ENCODE measurements at places on chromosomes 7 and 10.
A peak's percentile ranks its signal among the peaks of the same experiment; 100 is the strongest.

DNA sequence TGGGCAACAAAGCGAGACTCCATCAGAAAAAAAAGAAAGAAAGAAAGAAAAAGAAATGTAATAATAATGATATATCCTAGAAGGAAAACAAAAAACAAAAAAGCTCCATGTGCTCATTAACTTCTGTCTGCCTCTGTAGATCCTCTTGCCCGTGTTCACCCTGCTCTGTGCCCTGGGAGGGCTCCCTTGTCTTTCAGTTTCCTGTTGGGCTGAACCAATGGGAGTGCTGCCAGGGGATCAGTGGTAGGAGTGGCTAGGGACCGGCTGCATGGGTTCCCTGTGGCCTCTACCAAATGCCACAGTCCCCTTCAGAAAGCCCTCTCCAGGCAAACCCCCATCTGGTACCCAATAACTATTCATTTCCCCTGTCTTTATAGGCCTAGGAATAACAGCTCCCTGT lies 51.8 kb upstream of the PARD3 start:
- DNase-seq: no peak

DNA sequence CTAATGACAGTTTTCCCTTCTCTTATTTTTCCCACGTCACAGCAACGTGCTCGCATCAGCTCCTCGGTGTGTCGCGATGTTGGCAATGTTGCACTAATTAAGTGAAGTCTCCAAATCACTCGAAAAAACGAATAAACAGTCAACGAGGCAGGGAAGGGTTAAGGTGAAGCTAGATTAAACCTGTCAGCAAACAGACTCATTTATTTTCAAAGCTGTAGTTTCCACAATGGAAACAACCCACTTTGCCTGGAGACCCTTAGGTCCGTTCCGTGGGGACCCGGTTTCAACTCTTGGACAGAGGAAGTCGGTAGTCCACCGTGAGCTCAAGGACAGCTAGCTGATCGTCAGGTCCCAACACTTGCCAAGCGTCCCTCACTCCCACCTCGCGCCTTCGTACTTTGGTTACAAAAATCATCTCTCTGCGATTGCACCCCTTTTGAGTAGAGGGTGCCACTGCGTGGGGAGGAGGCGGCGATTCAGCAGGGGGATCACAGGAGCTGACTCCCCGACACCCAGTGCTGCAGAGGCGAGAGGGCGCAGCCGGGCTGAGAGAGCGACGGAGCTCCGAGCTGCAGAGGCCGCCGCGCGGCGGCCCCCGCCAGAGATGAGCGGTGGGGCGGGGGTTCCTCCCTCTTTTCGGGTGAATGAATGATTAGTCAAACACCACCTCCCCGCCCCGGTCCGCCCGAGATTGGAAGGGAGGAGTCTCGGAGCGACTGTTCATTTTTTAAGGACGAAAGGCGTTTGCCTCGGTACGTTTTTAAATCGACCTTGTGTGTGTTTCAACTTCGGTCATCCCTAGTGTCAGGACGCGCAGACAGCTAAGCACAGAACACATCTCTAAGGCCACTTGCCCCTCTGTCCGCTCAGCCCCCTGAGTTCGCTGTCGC lies 1.3 kb upstream of the BMPER start:
- peak; percentile 61 for DNase-seq

GRCh38 chr7:101186844-101187428 lies 6.8 kb upstream of the NAT16 start:
- no peak for DNase-seq

DNA sequence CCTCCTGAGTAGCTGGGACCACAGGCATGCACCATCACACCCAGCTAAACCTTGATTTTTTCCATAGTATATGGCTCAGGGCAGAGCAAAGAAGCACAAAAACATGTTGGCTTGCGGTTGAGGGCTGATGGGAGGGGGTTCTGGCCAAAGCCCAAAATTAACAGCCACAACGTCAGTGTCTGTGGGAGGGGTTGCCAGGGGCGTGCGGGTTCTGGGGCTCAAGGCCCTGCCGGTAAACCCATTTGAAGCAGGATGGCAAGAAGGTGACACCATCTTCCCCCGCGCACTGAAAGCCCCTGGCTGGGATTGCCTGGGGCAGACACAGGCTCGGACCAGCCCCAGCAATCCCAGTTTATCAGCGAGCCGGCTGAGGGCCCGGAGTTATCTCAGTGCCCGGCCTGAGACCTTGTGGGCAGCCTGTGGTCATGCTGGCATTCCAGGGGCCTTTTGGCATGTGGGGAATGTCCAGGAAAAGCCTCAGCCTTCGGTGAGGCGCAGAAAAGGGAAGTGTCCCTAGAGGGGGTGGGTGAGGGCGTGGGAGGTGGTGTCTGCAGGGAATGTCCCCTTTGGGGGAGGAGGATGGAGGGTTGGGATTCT lies 167.7 kb upstream of the TNRC18 start:
- DNase-seq: no peak

- no peak for DNase-seq
Observed at GRCh38 chr7:26683277-26683676, 181.1 kb downstream of the SKAP2 start.

GRCh38 chr7:151776876-151777494 lies 99.9 kb downstream of the PRKAG2 start:
- DNase-seq: no peak

DNA sequence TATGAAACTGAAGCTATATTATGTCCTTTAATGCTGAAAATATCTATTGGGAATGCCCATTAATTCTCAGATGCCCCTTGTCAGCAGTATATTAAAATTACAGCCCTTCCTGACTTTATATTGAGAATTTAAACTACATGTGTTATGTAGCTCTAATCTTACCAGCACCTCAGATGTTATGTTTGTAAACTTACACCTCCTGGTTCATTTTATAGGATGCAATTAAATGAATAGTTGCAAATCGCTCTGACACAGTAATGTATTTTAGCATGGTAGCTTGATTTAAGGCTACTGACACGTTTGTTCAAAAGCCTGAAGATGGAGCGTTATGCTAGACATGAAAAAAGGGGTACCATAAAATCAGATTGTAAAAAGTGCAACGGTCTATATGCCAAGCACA lies 35.0 kb upstream of the MET start:
- no peak for DNase-seq

DNA sequence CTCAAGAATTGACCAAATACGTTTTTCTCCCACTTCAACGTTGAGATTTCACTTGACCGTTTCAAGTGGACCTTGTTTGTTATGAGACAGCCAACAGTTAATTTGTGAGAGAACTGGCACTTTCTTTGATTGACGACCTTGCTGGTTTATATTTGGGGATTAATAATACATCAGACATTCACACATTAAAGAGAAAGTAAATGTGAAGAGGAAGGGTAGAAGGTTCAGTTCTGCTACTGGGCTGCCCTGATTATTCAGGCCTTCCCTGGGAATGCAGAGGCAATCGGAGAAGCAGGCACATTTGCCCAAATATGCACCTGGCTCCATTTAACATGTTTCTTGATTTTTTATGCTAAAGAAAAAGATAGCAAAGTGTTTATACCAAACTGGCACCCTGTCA lies 114.1 kb downstream of the POU6F2 start:
- no peak for DNase-seq

- DNase-seq: no peak
Observed at GRCh38 chr10:77068969-77069368, 568.6 kb downstream of the KCNMA1 start.

DNA sequence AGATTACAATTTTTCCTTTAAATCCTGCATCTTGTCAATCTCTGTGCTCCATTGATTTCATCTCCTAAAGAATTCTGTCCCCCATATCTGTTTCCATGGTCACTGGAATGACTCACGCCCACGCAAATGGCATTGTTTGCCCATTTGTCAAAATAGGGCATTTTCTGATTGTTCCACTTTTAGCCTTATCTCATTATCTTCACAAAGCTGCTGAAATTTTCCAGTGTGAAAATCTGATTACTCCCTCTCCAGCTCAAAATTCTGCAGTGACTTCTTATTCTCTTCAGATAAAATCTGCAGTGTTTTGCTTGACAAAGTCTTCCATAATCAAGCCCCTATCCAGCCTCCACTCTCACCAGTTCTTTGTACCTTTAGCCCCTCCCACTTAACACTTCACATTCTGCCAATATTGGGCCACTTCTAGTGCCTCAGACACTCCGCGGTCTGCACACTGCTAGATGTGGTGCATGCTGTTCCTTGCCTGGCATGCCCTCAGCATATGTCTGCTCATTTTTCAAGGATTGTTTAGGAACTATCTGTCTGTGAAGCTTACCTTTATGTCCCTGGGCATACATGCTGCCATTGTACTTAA lies 33.9 kb upstream of the CTTNBP2 start:
- no peak for DNase-seq

DNA sequence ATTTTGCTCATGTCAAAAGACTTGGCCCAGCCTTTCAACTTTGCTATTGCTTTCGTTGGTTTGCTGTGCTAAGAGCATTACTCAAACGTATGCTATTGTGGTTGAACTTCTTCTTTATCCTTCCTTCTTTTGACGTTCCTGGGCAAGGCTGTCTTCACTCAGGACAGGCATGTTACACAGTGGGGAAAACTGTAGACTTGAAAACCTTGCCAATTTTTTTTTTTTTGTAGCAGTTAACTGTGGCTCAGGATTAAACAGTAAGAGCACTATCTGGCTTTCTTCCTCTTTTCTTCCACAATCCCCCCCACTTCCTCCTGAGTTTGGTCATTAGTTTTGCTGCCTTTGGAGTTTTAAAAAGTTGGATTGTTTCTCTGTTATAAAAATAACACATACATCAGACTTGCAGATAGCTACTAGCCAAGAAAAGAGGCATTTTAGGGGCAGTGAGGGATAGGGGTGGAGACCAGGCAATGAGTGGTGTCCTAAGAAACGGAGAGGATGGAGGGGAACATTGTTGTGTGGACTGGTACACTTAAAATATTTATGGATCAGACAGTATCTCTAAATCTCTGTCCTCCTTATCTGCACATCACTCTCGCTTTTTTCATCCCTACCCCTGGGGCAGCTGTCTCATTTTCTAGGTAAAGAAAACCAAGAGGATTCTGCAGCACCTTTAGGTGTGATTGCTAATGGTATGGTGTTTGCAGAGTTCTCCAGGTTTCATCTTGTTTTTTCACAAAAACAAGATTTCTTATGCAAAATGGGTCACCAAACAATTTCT lies 181.7 kb downstream of the LRMDA start:
- DNase-seq: no peak

DNA sequence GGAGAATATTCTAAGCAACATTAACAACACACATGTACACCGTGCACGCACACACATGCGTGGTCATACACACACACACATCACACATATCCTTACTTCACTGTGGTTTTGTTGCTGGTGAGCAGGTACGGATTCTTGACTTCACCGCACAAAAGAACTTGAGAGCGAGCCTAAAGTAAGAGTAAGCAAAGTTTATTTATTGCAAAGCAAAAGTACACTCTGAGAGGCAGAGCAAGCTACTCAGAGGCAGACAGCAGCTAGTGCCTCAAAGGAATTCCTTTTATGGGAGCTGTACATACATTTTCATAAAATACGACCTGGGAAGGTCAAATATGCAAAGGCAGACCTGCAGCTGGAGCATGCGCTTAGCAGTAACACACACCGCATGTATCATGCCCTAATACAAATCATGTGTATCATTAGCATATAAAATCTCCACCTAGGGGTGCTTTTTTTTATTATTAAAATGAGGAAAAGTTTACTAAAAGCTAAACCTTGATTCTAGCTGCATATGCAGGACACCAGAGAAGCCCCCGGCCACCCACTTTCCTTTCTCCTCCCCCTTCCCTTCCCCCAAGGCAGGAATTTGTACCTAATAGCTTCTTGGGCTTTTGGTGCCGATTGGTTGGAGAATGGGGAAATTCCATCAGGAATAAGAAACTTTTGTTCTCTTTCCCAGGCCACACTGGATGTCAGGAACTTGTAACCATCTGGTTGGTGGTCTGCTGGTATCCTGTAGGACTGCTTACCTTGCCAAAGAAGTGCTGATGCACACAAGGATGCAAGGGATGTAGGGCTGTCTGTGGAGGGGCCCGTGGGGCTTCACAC lies 16.5 kb upstream of the GPR37 start:
- DNase-seq: no peak

DNA sequence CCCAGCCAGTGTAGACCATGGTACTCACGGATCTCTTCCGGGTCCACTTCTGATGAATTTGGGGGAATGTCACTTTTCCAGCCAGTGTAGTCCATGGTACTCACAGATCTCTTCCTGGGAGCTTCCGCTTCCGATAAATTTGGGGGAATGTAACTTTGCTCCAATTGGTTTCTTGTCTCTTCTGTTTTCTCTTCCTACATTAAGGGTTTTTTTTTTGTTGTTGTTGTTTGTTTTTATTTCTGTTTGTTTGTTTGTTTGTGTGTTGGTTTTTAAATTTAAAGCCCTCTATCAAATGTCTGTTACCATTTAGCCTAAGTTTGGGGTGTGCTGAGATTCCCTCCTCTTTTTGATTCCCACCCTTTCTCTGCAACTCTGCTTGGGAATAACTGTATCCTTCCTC lies 475.8 kb upstream of the FZD8 start:
- DNase-seq: no peak

GRCh38 chr7:51982653-51983052 lies 666.0 kb upstream of the COBL start:
- DNase-seq: no peak
